ENCODE measurements at places on chromosomes 7 and 10. TPM values are rescaled to one million over a fixed set of nuclear protein-coding genes. Genes with fewer than 3 reads are reported as not detected.

GRCh38 chr10:5732141-5732540 is 47.5 kb downstream of the TASOR2 start:
- DNase-seq = peak; percentile 40

DNA sequence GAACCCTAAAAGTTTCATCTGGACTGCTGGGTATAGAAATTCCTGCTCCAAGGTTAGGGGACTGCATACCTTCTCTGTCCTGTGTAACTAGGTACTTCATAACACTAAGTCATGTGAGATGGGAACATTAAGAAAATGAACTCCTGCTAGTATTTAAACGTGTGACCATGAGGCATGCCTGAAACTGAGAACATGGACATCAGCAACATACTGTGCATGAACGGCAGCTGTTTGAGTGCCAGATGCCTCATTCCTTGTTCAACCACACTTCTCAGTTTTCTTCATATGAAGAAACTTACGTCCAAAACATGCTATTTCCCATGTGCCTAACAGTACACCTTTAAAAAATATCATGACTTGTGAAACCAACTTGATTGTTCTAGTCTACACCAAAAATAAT is 88.5 kb downstream of the CREM start:
- no peak for DNase-seq

DNA sequence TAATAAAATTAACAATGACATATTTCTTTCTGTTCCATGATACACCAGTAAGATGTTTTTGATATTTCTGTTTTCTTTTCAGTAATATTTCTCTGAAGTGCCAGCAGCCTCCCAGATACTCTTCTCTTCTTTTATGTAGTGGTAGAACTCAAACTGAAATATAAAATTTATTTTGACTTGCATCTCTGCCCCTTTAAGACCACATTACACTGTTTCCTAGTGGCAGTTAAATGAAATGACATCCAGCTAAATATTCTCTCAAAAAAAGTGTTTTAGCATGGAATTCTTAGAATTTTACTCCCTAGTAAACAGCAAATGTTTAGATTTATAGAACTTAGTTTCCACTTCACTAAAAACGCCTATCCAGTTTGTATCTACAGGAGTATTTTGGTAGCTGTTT is 237.2 kb upstream of the MTPN start:
- DNase-seq = no peak

GRCh38 chr7:99707096-99707495 is 27.3 kb upstream of the CYP3A5 start:
- no peak for DNase-seq

DNA sequence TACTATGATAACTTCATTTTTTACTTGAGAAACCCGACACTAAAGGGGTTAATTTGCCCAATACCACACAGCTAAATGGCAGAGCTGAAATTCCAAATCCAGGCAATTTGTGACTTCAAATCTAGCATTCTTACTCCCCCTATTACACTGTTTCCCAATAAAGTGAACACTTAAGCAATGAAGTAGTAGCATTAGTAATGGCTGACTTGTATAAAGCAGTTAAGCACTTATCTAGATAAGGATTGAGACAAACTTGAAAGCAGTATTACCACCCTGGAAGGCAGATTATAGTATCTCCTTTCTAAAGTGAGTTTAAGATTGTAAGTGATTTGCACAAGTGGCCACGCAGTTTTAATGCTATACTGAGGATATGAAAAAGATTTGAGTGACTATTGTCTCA is 39.3 kb downstream of the WASL start:
- no peak for DNase-seq

- DNase-seq = no peak
These were observed 412.8 kb upstream of the MTPN start for GRCh38 chr7:136389933-136390332.

GRCh38 chr7:128247640-128248194 is 6.6 kb downstream of the LEP start:
- DNase-seq = no peak

DNA sequence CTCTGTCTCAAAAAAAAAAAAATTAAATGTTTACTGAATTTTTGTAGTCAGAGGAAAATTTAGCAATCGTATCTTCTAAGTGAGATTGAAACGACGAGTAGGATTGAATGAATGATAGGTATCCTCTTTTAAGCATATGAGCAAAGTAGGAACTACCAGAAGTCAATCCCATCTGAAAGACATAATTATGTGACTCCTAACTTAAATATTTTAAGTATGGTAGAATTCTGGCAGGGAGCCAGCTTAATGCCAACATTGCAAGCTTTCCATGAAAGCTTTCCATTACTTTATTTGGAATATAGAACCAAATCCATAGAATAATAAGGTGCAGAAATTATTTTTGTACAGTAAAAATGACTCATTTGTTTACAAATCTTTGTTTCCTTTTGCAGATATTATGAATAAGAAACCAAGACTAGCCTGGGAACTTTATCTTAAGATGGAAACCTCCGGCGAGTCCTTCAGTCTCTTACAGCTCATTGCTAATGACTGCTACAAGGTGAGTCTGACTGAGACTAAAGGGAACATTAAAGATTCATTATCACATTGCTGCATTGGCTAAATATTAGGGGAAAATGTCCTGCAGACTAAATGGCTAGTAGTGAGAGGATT is 50.2 kb upstream of the UBN2 start:
- no peak for DNase-seq

- DNase-seq = no peak
These were observed 615.2 kb upstream of the FOXK1 start for GRCh38 chr7:4066626-4067475.

- DNase-seq = no peak
These were observed 74.1 kb upstream of the GPR37 start for GRCh38 chr7:124839687-124840086.

GRCh38 chr7:111394891-111395290 is 167.4 kb downstream of the IMMP2L start:
- no peak for DNase-seq

DNA sequence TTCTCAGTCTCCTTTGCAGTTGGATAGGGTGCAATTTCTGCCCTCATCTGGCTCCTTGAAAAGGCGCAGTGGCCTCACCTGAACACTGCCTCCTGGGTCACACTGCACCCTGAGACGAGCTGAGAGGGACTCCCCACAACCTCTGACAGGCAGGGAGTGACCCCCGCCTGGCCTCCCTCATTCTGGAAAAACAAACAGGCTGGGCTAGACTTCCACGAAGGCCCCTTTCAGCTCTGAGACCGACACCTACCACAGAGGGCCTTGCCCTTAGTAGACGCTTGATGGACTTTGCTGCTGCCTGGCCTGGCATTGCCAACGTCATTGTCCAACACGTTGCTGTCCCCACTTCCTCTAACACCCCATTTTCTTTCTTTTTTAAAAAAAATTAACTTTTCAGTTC is 8.6 kb downstream of the FAM241B start:
- no peak for DNase-seq

GRCh38 chr10:97690133-97690532 is 3.1 kb upstream of the AVPI1 start:
- DNase-seq = no peak

GRCh38 chr7:50068850-50069551 is 24.0 kb downstream of the ZPBP start:
- DNase-seq = peak; percentile 64

- peak; percentile 84 for DNase-seq
These were observed 125.9 kb upstream of the PPIF start for GRCh38 chr10:79221110-79222051.

DNA sequence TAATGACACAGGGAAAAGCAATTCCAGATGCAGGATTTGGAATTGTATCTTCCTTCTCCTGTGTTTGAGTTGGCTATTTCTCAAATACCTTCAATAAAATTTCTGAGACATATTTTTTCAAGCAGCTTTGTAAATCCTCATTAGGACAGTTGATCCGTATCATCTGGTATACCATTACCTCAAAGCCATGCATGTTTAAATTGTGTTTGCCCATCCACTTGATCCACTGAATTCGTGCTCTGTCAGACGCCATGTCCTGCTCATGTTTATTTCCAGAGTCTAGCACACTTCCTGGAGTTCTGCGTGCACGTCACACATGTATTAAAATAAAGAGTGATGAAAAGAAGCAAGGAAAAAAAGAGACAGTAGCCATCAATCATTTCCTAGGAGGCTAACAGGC is 141.8 kb upstream of the CDC14C start:
- no peak for DNase-seq

- DNase-seq = no peak
These were observed 162.1 kb downstream of the TCF7L2 start for GRCh38 chr10:113111900-113112853.

DNA sequence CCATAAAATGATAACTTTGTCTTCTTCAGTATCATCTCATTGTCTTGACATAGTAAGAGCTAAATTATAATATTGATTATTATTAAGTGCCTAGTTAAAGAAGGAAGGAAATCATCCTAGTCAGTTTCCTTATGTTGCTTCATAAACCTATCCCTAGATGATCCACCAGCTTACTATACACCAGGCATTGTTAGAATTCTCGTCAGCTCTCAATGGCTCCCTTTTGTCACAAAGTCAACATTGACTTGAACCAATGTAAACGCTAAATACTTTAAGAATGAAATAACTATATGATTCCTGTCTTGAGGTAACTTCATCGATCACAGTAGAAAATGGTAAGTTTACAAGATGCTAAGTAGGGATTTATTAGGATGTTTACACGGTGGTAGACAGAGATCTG is 1162.9 kb downstream of the CNTNAP2 start:
- DNase-seq = no peak

- peak; percentile 76 for DNase-seq
These were observed 91.8 kb upstream of the KMT2C start for GRCh38 chr7:152527610-152528032.

GRCh38 chr10:79937701-79938151 is 11.2 kb downstream of the SFTPD start:
- DNase-seq = no peak

GRCh38 chr7:117489430-117489829 is 9.6 kb downstream of the CFTR start:
- no peak for DNase-seq

DNA sequence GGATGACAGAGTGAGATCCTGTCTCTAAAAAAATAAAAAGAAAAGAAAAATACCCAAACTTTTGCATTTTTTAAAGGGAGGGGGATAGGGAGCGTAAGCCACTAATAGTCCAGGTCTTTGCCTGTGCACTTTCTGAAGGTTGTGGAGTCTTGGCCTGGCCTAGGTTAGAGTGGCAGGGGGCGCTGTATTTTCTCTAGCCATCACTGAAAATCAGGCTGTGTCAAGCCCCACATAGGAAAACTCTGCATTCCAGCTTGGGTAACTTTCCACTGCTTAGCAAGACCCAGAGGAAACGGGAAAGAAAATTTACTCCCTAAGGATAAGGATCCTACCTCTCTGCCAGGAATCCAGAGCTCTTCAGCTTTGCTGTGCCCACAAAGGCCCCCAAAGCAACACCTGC is 10.5 kb upstream of the PAX4 start:
- DNase-seq = no peak

DNA sequence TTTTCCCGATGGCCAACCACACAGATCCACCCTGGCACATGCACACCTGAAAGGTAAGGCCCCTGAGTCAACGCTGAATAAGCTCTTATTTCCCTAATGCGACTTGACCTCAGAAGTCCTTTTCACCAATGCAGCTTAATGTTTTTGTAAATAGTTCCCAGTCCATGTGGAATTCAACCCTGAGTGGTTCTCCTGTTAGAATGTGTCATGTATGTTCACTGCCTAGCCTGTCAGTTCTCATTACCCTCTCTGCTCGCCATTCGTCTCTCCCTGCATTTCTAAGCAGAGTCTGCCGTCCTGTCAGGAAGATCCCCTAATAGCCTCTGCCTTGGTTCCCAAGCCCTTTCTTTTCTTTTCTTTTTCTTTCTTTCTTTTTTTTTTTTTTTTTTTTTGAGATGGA is 392.6 kb upstream of the SHH start:
- DNase-seq = no peak

DNA sequence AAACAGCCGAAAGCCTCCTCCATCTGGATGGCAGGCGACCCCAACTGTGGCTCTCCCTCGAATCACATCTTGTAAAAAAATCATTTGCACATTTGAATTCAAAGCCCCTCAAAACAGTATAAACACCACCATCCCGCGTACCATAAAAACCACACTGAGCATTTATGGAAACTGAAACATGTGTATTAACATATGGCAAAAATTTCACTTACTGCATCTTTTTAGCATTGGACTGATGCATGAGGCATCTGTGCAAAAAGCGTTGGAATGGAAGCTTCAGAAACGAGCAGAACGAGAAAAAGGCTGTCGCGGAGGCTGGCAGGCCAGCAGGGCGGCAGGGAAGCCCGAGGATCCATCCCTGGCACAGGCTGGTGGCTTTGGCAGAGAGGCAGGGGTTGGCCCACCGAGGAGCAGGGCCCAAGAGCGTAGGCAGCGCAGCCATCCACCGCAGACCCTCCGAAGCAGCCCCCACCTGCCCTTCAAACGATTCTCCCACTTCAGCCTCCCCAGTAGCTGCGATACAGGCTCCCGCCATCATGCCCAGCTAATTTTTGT is 39.3 kb upstream of the CUX1 start:
- DNase-seq = no peak

The WEE2 gene
- not detected for total RNA-seq

The SEM1 gene
- 145 TPM for total RNA-seq

The FFAR4 gene
- total RNA-seq = 0.60 TPM

The CRYGN gene
- not detected for total RNA-seq

The TSPAN13 gene
- total RNA-seq = 119 TPM

The GTF2IRD1 gene
- total RNA-seq = 28.4 TPM

The PGAM2 gene
- total RNA-seq = 8.9 TPM

The STEAP1 gene
- total RNA-seq = 3.8 TPM

The PTPRZ1 gene
- 1.9 TPM for total RNA-seq

The PHKG1 gene
- 3.7 TPM for total RNA-seq

Measured in adrenal gland (tissue), 19 donors.